T-helper 17 cell (primary cell): ENCODE measurements at places on chromosomes 2 and 18.

GRCh38 chr2:96895746-96896651, 26.1 kb upstream of the SEMA4C start:
- DNase-seq = no peak

- DNase-seq = no peak
Measured at GRCh38 chr2:151459358-151459757, 49.7 kb downstream of the RIF1 start.

DNA sequence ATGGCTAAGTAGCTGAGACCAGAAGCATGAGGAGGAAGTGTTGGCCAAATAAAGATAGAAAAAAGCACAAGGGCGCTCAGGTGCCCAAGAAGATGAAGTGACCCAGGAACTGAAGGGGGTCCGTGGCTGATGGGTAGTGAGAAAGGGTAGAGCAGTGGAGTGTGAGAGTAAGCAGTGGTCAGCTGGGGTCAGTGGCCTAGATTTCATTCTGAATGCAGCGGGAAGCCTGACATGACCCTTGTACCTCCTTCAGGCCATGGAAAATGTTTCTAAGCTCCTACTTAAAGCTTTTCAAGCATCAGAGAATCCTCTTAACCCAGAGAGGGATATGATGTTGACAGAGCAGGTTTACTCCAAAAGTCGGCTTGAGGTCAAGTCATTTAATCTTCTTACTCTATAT, 89.0 kb upstream of the UNC80 start:
- DNase-seq = no peak

GRCh38 chr18:36297417-36298125, at the start of gene FHOD3:
TSS of gene FHOD3 (plus strand) at chr18:36297713. CDS start at chr18:36297836, 123 bp downstream.
- no peak for DNase-seq

DNA sequence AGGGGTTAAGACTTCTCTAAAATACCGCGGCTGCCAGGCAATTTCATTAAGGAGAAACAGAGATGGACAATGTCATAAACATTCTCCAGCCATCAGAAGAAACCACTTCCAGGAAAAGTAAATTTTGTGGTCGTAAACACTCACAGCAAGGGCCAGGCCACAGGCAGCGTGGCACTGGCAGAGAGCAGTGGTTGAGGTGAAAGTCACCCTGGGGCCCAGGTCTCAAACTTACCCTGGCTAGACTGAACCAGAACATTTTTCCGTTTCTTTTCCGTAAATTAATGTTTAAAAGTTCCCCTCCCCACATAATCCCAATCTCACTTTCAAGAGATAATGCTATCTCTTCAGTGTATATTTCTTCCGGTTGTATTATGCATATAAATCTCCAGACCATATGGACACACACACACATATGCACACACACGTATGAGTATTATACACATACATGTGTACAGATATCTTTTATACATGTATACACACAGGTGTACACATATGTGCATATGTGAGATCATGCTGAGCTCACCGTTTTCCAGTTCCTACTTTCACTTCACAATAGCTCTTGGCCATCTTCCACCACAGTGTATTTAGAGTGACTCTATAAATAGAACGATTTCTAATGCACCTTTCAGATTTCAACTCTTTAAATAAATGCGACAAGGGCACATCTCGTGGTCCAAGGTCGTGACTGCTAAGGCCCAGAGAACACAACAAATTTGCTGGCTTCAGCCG, 90.1 kb downstream of the MALT1 start:
- DNase-seq = no peak

DNA sequence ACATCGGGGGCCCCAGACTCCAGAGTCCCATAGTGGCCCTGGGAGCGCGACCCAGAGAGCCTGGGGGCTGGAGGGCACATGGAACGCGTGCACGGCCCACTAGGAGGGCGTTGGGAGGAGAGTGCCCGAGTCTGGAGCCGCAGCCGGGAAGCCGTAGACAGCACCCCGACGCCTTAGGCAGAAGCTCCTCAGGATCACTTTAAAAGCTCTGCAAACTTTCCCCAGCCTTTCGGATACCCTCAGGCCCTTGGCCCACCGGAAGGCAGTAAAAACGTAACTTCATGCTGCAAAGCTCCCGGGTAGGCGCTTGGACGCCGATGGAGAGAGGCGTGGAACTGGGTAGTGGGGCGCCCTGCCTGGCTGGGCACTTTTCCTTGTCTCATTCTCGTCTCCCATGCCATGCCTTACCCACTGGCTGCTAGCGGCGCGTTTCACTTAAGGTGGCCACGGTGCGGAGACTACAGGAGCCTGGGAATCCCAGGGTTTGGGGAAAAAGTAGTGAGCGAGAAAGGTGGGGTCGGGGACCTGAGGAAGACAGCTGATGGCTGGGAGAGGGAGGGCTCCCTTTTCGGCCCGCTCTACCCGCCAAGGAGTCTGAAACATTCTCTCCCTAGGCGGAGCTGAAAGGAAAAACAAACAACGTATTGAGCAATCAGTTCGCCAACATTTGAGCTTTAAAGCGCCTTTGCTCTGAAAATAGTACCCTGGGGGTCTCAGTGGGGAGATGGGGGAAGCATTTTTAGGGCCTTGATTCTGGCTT, 141.8 kb downstream of the MEIS1 start:
- no peak for DNase-seq

DNA sequence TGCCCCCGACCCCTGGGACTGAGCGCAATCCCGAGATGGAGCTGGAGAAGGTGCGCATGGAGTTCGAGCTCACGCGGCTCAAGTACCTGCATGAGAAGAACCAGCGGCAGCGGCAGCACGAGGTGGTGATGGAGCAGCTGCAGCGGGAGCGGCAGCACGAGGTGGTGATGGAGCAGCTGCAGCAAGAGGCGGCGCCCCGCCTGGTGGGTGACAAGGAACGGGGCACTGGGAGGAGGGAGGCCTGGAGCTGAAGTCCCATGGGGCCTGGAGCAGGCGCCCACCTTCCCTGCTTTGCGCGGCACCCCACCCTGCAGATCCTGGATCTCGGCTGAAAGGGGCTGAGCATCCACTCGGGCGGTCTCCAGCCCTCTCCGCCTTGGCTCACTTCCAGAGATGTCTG, 1.2 kb downstream of the TMEM247 start:
- no peak for DNase-seq

- DNase-seq = no peak
Measured at GRCh38 chr2:179703702-179704101, 157.7 kb downstream of the ZNF385B start.

GRCh38 chr2:186058614-186059013, 320.0 kb downstream of the FSIP2 start:
- DNase-seq = no peak

DNA sequence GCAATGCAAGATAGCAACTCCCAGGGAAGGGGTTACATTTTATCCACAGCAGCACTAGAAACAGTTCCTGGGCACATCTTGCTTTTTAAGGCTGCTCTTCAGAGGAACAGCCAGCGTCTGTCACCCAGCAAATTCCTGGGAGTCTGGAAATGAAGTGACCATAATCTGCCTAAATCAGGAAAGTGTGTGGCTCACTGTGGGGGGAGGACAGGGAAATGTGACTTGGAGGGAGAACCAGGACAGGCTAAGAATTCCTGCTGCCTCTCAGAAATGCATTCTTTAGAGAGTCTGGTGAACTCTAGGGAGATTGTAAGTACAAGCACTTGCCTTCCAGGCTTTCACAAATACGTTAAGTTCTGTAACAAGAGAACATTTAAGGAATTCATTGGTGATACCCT, 364.3 kb upstream of the SPHKAP start:
- DNase-seq = no peak

DNA sequence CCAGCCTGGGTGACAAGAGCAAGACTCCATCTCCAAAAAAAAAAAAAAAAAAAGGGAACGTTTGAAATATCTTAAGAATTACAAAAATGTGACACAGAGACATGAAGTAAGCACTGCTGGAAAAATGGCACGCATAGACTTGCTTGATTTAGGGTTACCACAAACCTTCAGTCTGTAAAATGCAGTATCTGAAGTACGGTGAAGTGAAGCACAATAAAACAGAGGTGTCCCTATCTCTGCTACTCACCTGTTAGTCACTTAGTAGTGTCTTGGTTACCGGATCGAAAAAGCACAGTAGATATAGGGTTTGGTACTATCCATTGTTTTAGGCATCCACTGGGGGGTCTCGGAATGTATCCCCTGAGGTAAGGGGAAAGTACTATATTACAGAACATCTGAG, 11.6 kb upstream of the GREB1L start:
- DNase-seq = no peak

GRCh38 chr18:13124411-13124810, 94.1 kb upstream of the LDLRAD4 start:
- DNase-seq = no peak

- no peak for DNase-seq
Measured at GRCh38 chr2:239910851-239911640, 114.1 kb downstream of the NDUFA10 start.

DNA sequence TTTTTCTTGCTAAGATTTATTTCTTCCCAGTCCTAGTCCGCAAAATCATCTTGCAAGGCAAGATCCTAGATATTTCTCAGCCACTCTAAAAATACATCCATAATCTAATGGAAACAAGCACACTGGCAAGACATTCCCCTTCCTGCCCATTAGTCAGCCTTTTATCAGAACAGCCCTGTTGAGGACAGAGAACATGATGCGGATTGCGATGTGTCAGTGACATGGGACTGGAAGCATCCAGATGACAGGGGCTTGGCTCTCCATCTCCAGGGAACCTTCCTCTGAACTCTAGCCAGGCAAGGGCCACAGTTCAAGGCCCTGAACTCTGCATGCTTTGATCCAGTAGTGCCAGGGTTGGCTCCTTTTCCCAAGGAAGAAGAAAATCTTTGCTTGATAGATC, 70.0 kb downstream of the VSNL1 start:
- no peak for DNase-seq

DNA sequence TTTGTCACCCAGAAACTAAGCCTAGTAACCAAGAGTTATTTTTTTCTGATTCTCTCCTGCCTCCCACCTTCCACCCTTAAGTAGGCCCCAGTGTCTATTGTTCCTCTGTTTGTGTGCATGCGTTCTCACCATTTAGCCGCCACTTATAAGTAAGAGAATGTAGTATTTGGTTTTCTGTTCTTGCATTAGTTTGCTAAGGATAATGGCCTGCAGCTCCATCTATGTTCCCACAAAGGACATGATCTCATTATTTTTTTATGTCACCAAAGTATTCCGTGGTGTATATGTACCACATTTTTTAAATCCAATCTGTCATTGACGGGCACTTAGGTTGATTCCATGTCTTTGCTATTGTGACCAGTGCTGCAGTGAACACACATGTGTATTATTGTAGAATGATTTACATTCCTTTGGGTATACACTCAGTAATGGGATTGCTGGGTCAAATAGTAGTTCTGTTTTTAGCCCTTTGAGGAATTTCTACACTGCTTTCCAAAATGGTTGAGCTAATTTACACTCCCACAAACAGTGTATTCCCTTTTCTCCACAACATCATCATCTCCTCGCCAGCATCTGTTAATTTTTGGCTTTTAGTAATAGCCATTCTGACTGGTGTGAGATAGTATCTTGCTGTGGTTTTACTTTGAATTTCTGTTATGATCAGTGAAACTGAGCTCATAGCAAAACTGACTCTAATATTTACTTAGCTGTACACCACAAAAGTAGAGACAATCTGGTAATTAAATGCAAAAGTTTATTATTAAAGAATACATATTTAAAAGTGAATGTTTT, 660.1 kb upstream of the SLC8A1 start:
- no peak for DNase-seq

DNA sequence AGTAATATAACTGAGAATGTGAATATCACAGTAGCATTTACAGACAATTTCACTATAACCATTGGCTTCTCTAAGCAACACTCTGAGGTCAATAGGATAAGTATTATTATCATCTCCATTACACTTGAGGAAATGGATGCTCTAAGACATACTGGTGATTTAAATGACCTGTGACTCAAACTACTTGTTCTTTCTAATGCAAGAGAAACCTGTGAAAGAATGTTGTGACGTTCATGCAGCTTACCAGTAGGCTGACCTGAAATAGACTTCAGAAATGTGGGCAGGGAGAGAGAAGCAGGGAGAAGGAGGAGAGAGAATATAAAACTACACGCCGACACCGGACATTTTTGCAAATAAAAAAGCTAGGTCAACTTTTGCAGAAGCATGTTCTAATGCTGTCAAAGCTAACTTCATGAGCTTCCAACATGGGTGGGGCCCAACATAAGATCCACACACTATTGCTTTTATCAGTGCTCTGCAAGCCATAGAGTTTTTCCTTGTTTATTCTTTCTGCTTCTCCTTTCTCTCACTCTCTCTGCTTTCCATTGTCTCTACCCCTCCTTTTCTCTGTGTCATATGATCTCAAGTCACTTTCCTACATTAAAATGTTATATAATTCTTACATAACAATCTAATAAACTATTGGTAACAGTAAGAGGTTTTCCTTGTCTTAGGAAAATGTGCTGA, 217.6 kb upstream of the FN1 start:
- no peak for DNase-seq

DNA sequence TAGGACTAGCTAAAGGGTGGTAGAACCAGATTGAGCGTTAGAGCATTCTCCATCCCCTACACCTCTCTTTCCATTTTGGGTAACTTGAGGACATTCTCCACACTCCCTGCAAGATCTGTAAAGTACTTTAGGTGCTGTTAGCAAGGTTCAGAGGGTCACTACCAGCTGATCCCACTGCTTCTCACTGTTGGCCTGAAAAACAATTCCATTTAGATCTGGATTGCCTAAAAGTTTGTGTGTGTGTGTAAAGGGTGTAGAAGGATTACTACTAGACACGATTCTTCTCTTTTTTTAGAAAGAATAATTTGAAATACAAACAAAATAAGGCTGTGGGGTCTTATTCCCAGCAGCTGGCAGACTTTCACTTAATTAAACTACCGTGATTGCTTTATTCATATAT, 95.1 kb upstream of the TMEM178A start:
- DNase-seq = no peak

- no peak for DNase-seq
Measured at GRCh38 chr2:208280933-208281332, 14.9 kb downstream of the PIKFYVE start.

GRCh38 chr2:189379287-189379630, 62.0 kb upstream of the WDR75 start:
- DNase-seq = no peak

DNA sequence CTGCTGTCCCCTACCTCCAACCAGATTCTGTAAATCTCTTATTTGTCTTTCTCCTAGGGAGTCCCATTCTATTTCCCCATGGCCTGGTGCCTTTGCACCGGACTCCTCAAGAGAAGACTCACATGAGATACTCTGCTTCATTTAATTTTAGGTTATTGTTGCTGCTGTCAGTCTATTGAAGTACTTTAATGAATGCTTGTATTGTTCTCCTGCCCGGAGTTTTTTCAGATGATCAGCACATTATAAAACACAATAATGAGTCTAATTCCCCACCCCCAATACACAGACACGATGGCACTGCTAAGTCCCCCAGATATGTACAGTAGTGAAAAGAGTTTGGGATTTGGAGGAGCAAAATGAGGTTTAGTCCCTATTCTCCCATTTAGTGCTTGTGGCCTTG, 58.9 kb downstream of the HAUS1 start:
- no peak for DNase-seq

DNA sequence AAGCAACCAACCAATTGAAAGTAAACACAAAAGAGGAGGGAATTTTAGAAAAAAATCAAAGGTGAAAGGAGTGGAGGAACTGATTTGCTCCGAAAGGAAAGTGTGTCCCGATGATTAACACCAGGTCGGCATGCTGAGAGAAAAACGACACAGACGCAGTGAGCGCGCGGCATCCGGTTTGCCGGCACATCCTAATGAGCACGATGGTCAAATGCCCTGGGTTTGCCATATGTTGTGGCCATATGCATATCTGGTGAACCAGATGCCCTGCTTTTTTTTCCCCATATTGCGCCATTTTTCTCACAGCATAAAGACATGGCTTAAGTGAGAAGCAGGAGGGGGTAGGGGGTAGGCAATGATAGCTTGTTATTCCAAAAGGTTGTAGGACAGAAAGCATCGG, 626.7 kb downstream of the BCL11A start:
- DNase-seq = no peak
